ENCODE measurements at places on chromosomes 1 and 21.

GRCh38 chr1:165679282-165680036, 18.9 kb downstream of the ALDH9A1 start:
- DNase-seq, result no peak

DNA sequence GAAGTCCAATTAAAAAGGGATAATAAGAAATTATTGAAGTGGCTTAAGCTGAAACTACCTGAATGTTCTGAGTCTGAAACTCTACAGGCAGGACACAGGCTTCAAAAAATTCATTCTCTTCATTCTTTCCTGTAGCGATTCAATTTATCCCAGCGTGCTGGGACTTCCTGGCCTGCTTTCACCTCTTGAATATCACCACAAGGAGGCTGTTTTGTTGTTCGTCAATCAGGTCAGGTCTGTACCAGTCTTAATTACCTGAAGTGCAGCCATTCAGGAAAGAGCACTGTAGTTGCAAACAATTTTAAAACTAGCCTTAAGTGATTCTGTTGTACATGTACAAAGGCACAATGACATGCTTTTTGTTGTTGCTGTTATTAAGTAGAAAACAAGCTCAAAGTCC, 38.4 kb downstream of the FYB2 start:
- DNase-seq, result no peak

- no peak for DNase-seq
Measured at GRCh38 chr1:109977225-109977624, 7.3 kb upstream of the AHCYL1 start.

- peak; percentile 60 for DNase-seq
Measured at GRCh38 chr1:73593364-73593763, 604.6 kb downstream of the LRRIQ3 start.

DNA sequence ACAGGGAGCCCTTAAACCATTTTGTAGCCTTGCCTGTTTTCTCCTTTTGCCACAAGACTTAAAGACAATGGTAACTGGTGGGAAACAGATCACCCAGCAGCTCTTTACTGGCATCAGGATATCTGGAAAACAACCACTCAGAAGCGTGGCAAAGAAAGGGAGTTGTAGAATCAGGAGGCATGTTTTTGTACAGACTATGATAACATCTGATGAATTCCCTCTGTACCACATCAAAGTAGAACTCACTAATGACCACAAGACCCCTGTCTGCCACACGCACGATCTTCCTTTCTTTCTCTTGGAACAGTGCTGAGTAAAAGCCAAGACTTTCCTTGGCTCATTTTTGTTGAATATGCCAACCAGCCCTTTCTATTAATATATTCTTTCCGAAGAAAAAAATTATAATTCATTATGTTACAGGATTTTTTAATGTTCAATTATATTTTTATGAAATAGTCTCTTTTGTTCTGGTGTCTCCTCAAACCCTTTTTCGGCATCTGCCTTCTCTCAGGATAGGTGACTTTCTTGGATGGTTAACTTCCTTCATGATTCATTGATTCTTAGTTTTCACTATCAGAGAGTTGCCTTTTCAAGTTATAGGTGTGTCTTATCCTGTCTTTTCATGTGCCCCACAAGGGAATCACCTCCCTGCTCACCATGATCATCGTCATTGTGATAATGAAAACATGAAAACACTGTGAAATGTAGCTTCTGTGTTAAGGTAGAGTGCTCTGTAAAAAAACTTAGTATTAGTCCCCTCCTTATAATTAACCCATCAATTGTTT, 7.9 kb upstream of the PHGDH start:
- no peak for DNase-seq

GRCh38 chr1:31593770-31594632, 17.7 kb downstream of the TINAGL1 start:
- DNase-seq, result peak; percentile 65

DNA sequence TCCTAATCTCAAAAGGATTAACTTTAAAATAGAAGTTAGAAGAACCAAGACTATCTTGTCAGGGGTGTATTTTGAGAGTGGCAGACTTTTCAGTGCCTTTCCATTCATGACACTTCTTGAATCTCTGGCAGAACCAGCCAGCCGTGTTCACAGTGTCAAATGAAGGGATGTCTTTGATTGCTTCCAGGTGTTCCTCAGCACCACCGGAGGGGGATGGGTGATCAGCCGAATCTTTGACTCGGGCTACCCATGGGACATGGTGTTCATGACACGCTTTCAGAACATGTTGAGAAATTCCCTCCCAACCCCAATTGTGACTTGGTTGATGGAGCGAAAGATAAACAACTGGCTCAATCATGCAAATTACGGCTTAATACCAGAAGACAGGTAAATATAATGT, 32.3 kb downstream of the FMO1 start:
- DNase-seq, result no peak

- peak; percentile 70 for DNase-seq
Measured at GRCh38 chr1:220878191-220879075, 810 bp upstream of the HLX start.

- no peak for DNase-seq
Measured at GRCh38 chr1:155085504-155086127, 7.0 kb downstream of the EFNA3 start.

DNA sequence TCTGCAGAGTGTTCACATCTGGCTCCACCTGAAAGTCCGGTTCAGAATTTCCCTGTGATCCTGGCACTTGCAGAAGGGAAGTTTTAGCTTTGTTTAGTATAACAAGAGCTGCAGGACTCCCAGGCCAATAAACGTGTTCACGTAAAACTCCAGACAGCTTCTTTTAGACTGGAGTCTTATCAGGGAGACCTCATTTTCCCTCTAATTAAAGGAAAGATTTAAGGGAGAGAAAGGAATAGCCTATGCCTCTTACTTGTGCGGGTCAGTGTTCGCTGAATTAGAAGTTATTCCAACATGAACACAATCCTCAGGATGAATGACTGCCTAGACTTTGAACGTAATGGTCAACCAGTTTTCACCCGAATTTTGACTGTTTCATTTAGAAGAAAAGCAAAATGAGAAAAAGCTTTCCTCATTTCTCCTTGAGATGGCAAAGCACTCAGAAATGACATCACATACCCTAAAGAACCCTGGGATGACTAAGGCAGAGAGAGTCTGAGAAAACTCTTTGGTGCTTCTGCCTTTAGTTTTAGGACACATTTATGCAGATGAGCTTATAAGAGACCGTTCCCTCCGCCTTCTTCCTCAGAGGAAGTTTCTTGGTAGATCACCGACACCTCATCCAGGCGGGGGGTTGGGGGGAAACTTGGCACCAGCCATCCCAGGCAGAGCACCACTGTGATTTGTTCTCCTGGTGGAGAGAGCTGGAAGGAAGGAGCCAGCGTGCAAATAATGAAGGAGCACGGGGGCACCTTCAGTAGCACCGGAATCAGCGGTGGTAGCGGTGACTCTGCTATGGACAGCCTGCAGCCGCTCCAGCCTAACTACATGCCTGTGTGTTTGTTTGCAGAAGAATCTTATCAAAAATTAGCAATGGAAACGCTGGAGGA, 202.1 kb upstream of the SGIP1 start:
- DNase-seq, result peak; percentile 88

DNA sequence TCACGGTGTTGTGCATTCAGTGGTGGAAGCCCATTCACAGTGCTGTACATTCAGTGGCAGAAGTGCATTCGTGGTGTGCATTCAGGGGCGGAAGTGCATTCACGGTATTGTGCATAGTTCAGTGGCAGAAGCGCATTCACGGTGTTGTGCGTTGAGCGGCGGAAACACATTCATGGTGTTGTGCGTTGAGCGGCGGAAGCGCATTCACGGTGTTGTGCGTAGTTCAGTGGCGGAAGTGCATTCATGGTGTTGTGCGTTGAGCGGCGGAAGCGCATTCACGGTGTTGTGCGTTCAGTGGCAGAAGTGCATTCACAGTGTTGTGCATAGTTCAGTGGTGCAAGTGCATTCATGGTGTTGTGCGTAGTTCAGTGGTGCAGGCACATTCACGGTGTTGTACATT, 60.6 kb downstream of the PCNT start:
- DNase-seq, result no peak

- DNase-seq, result peak; percentile 16
Measured at GRCh38 chr1:240706150-240706935, 94.4 kb upstream of the GREM2 start.

DNA sequence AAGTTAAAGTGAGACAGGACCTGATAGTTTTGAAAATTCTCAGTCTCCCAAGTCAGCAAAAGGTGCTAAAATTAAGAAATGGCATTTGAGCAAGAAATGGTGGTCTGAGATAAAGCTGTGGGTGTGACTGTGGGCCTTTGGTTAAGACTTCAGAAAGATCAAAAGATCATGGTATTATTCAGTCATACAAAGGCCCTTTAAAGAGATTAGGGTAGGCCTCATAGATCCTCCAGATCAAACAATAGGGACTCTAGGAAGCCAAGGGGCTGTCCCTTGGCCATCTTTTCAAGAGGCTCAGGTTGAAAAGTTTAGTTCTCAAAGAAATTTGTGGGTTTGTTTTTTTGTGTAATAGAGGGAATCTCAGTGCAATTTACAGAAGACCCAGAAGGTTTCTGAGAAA, 8.4 kb downstream of the HMGB4 start:
- DNase-seq, result no peak

- no peak for DNase-seq
Measured at GRCh38 chr1:93251966-93252365, 71.4 kb downstream of the CCDC18 start.

GRCh38 chr1:29166291-29166878, 15.3 kb downstream of the SRSF4 start:
- no peak for DNase-seq

DNA sequence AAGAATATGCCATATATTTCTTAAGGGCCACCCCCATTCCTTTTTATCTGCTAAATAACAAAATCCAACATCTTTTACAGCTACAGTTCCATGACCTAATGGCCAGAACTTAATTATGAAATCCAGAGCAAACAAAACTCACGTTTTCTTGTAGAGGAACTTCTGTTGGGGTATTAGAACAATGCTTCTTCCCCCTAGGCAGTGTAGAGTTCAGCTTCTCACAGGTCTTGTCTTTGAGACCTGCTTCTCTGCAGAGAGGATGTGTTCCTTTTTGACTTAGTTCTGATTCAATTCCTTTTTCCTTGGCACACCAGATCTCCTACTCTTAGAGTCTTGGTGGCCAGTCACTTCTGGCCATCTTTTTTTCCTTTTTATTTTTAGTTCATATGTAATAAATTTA, 22.2 kb downstream of the VAV3 start:
- DNase-seq, result no peak

GRCh38 chr1:12565966-12566352, 52.1 kb downstream of the DHRS3 start:
- no peak for DNase-seq

DNA sequence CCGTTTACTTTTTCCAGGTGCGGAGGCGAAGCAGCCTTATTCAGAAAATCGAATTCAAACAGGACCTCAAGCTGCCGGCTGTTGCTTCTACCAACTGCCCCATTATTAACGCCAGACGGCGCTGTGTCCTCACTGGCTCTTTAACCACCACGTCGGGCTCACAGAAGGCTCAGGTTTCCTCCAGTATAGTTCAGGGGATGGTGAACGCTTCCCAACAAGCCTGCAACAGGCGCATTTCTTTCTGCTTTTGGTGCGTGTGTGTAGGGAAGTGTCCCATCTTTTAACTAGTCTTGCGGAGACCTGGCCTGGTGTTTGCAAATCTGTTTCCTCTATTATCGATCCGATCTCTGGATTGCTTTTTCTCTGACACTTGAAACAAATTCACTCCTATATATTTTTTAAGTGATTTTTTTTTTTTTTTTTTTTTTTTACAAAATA, 791 bp upstream of the STUM start:
- DNase-seq, result peak; percentile 87

GRCh38 chr1:56904663-56905397, 50.2 kb downstream of the C8A start:
- no peak for DNase-seq

GRCh38 chr1:167429612-167430011, 88.7 kb downstream of the CD247 start:
- DNase-seq, result no peak

DNA sequence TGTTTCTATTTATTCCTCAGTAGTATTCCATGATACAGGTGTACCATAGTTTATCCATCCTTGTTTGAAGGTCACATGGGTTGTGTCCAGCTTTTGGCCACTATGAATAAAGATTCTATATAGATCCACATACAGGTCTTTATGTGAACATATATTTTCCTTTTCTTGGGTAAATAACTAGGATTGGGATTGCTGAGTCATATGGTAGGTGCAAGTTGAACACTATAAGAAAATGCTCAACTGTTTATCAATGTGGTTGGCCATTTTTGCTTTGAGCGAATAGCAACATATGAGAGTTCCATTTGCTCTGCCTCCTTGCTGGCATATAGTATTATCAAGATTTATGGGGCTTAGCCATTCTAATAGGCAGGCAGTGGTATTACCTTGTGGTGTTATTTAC, 170.2 kb upstream of the KCNJ15 start:
- no peak for DNase-seq

DNA sequence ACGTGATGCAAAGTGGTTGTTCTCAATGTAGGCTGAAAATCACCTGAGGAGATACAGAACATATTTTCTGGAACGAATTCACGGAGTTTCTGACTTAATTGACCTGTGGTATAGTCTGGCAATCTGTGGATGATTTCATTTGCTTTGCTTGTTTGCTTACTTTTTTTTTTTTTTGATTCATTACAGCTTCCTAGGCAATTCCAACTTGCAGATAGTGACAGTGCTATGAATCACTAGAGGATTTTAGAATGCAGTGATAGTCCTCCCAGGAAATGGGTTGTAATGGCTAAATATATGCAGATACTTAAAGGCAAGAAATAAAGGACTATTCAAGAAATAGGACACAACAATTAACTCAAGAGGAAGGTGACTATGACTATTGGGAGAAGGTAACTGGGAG, 1378.1 kb upstream of the PRMT6 start:
- DNase-seq, result no peak

GRCh38 chr1:53478502-53478818, 19.3 kb downstream of the DMRTB1 start:
- no peak for DNase-seq

GRCh38 chr1:170678027-170678600, 14.2 kb downstream of the PRRX1 start:
- DNase-seq, result peak; percentile 71

- no peak for DNase-seq
Measured at GRCh38 chr1:85289207-85289847, 12.9 kb upstream of the BCL10 start.

- DNase-seq, result no peak
Measured at GRCh38 chr1:26740952-26741351, 45.1 kb downstream of the ARID1A start.

GRCh38 chr1:181135815-181136737, 47.6 kb downstream of the IER5 start:
- DNase-seq, result no peak

DNA sequence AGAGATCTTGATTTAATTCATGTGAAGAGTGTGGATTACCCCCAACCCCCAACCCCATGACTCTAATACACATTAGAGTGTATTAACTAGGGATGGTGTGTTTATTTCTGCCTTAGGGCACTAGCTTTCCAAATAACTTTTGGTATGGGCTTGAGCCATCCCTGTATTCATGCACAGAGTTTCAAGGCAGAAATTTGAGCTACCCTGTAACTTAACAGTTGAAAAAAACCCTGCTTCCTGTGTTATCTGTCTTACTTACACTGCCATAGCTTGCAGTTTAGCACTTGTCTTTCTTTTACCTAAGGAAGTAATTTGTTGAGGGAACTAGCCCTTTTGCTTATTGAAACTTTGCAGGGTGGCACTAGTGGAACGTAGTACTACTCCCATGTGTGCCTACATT, 6.3 kb downstream of the SRSF11 start:
- DNase-seq, result no peak

- no peak for DNase-seq
Measured at GRCh38 chr1:244843148-244843978, 7.9 kb downstream of the COX20 start.
